Esophagus muscularis mucosa (tissue), 4 donors: ENCODE measurements at places on chromosomes 13 and 19. TPM values are rescaled to one million over a fixed set of nuclear protein-coding genes. Genes with fewer than 3 reads are reported as not detected.

Gene CLC
- total RNA-seq, result not detected

GRCh38 chr19:32343550-32344262, 1.7 kb upstream of the ZNF507 start:
- no peak overlapping the region for H3K27ac ChIP-seq
- H3K4me1 ChIP-seq, result peaks cover 29% of the 10 kb centered on the region
- H3K4me3 ChIP-seq, result no peak overlapping the region

- peaks cover 16% of the 10 kb centered on the region for H3K4me1 ChIP-seq
- H3K27me3 ChIP-seq, result no peaks in the 10 kb centered on the region
- DNase-seq, result no peak
- H3K27ac ChIP-seq, result no peak overlapping the region
- H3K4me3 ChIP-seq, result no peak overlapping the region
Measured at GRCh38 chr13:95388420-95389079, 87.3 kb upstream of the ABCC4 start.

- DNase-seq, result no peak
- H3K4me1 ChIP-seq, result no peaks in the 10 kb centered on the region
- H3K27ac ChIP-seq, result no peak overlapping the region
- H3K36me3 ChIP-seq, result no peaks in the 10 kb centered on the region
- no peaks in the 10 kb centered on the region for H3K27me3 ChIP-seq
Measured at GRCh38 chr13:59203855-59204254, 959.9 kb downstream of the DIAPH3 start.

DNA sequence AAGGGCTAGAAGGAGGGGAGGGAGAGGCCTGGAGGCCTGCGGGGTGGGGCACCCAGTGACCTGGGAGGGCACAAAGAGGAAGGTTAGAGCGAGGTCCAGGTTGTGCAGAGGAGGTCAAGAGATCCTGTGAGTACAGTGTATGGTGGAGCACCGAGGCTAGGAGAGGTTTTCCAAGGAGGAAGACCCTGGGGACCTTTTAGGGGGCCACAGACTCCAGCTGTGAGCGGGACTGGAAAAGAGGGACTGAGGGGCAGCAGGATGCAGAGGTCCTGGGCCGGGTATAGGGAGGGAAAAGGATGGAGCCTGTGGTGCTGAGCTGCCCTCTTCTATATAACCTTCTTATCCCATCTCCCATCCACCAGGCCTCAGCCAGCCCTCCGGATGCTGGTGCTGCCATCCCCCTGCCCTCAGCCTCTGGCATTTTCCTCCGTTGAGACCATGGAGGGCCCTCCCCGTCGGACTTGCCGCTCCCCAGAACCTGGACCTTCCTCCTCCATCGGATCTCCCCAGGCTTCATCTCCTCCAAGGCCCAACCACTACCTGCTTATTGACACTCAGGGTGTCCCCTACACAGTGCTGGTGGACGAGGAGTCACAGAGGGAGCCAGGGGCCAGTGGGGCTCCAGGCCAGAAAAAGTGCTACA, 863 bp downstream of the ZNF581 start:
- DNase-seq, result no peak
- peaks cover 82% of the 10 kb centered on the region for H3K4me1 ChIP-seq
- peaks cover 17% of the 10 kb centered on the region for H3K36me3 ChIP-seq
- H3K27me3 ChIP-seq, result no peaks in the 10 kb centered on the region
- peak overlapping the region; percentile 89 for H3K4me3 ChIP-seq
- peak overlapping the region; percentile 95 for H3K27ac ChIP-seq

Gene MEIOSIN
- total RNA-seq, result not detected

GRCh38 chr19:49896863-49897621, at the start of gene IL4I1:
IL4I1 (minus strand) TSS chr19:49896887; CDS start chr19:49896160, 727 bp downstream.
- no peaks in the 10 kb centered on the region for H3K36me3 ChIP-seq
- H3K4me1 ChIP-seq, result peaks cover 15% of the 10 kb centered on the region
- peak within 1 kb of the TSS; percentile 34 for H3K27ac ChIP-seq
- no peaks in the 10 kb centered on the region for H3K27me3 ChIP-seq
- no peak for DNase-seq

DNA sequence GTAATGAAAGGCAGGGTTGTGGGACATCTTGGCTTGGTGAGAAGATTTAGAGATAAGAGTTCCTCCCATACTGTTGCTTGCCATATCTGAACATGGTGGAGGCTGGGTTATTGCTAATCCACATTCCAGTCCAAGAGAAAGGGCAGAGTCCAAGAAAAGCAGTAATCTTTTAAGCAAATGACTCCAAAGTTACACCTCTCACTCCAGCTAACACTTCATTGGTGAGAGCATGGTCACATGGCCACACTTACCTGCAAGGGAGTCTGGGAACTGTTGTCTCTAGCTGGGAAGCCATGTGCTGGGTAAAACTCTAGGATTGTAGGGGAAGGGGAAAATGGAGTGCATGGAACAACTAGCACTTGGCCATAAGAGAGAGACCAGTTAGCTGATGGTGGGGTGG, 5.6 kb downstream of the C19orf81 start:
- DNase-seq, result no peak
- peaks cover 18% of the 10 kb centered on the region for H3K4me1 ChIP-seq
- no peaks in the 10 kb centered on the region for H3K36me3 ChIP-seq
- peaks cover 92% of the 10 kb centered on the region for H3K27me3 ChIP-seq
- H3K4me3 ChIP-seq, result no peak overlapping the region

Gene ZNF254
- 8.2 TPM for total RNA-seq

GRCh38 chr19:4023600-4024398, 16.3 kb downstream of the PIAS4 start:
- no peaks in the 10 kb centered on the region for H3K27me3 ChIP-seq
- H3K4me3 ChIP-seq, result no peak overlapping the region
- peaks cover 17% of the 10 kb centered on the region for H3K4me1 ChIP-seq
- no peak for DNase-seq
- no peak overlapping the region for H3K27ac ChIP-seq

- H3K27me3 ChIP-seq, result no peaks in the 10 kb centered on the region
- H3K4me1 ChIP-seq, result no peaks in the 10 kb centered on the region
- H3K4me3 ChIP-seq, result no peak overlapping the region
- no peaks in the 10 kb centered on the region for H3K36me3 ChIP-seq
Measured at GRCh38 chr13:73593199-73593765, 534.5 kb downstream of the KLF5 start.

Gene OR7A5
- not detected for total RNA-seq

Gene ADGRE3
- not detected for total RNA-seq

DNA sequence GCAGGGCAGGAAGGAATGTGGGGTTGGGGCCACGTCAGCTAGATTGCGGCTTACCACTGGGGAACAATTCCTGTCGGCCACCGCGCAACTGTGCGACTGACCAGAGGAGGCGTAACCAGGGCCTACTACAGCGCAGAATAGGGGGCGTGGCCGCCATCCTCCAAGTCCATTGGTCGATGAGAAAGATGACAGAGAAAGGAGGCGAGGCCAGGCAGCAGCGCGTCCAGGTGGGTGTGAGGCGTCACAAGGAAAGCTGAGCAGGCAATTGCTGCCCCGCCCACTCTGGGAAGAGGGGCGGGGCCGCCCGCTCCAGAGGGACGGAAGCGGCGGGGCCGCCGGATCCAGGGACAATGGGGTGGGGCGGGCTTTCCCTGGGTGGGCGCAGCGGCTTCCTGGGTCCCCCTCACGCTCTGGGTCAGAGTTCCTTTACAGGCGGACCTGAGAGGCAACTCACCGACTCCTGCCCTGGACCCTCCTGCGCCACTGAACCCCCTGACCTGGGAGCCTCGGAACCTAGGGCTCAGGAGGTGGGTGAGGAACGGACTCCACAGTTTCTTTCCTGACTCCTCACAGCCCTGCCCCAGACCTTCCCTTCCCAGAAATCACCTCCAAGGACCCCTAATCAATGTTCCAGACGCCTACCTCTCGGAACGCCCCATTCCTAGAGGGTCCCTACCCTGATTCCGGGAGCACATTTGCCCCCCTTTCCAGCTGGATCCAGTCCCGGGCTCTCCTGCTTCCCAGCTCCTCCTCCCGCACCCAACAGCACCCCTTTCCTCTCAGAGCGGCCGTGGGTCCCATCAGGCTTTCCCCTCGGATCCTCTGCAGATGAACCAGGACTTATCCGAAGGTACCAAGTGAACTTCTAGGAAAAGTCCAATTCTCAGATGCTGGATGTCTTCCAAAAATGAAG, 101.5 kb upstream of the ZNF492 start:
- DNase-seq, result no peak
- H3K4me3 ChIP-seq, result peak overlapping the region; percentile 57
- no peaks in the 10 kb centered on the region for H3K27me3 ChIP-seq
- no peaks in the 10 kb centered on the region for H3K4me1 ChIP-seq
- H3K27ac ChIP-seq, result peak overlapping the region; percentile 40
- H3K36me3 ChIP-seq, result no peaks in the 10 kb centered on the region

DNA sequence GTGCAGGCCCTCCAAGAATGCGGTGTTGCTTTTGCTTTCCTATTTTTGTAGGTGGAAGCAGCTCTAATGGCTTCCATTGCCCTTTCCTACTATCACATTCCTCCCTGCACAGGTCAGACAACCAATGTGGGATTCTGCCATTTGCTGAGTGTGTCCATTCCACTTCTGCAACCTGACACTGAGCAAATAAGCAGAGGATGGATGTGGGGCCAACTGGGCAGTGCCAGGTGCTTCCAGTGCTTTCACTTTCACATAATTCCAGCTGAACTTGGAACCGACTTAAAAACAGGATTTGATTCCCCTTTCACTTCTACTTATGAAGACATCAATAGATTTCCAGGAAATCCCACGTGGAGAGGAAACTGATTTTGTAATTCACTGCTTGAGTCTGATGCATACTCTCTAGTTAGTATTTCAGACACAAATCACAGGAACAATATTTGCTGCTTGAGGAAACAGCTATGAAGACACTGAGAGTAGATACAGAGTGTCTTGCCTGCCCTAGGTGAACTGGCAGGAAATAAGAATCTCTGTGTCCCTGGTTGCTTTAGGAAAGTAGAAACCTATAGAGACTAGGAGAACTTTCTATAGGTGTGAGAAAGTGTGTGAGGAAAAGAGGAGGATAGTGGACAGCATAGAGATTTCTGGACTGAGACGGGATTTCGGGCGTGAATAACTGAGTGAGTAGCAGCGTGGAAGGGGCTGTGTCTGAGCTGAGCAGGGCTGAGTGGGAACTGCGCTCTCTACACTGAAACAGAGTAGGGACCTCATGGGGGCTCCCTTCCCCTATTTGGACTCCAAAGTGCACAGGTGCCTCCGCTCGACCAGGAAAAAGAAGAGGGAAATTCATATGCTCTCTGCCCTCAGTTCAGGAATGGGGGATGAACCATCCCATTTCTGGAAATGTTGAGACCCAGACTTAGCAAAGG, 22.5 kb downstream of the LGALS16 start:
- H3K27ac ChIP-seq, result peak overlapping the region; percentile 2
- H3K36me3 ChIP-seq, result no peaks in the 10 kb centered on the region

DNA sequence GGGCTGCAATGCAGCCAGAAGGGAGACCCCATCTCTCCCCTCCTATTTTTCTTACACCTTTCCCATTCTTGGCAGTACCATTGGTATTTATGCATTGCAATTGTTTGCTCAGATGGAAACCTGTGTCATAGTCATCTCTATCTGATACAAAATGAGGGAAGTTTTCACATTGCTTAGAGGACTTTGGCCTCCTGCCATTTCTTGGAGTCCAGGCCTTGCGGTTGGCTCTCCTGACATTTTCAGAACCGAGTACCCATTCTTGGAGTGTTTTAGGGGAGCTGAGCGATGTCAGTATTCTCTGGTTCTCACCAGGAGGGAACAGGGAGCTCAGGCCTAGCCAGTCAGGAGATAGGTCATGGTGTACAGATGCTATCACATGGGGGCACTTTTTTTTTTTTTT, 1.5 kb downstream of the SIN3B start:
- no peaks in the 10 kb centered on the region for H3K27me3 ChIP-seq
- peak overlapping the region; percentile 88 for H3K27ac ChIP-seq

DNA sequence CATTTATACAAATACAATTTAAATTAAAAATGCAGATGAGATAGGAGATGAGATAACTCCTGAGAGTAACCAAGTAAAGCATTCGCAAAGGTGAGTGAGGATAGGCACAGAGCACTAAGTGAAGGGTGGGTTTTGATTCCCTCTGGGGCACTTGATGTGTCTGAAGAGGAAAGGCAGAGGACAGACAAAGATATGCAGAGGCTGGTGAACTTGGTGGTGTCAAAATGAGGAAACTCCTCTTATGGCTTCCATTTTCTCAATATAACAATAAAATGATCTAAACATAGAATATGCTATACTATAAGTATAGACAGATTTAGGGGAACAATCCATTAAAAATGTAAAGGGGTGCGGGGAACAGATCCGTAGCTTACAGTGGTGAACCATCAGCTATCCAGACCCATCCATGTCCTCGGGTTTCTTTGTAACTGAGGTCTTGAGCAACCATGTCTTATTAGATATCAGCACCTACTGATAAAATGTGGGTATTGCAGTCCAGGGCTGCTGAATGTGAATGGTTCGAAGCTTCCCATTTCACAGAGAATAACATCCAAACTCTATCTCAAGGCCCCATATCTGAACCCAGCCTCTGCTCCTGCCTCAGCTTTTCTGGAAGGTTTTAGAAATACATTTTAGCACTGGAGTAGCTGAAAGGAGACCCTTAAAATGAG, 73.9 kb upstream of the SLC10A2 start:
- no peaks in the 10 kb centered on the region for H3K4me1 ChIP-seq
- no peak overlapping the region for H3K4me3 ChIP-seq
- H3K27me3 ChIP-seq, result no peaks in the 10 kb centered on the region
- H3K36me3 ChIP-seq, result no peaks in the 10 kb centered on the region
- DNase-seq, result no peak
- no peak overlapping the region for H3K27ac ChIP-seq

Gene ADGRL1
- 43.8 TPM for total RNA-seq

- no peak overlapping the region for H3K27ac ChIP-seq
- H3K4me3 ChIP-seq, result no peak overlapping the region
Measured at GRCh38 chr13:74171641-74172040, 37.4 kb upstream of the KLF12 start.

Gene WASF3
- total RNA-seq, result 18.2 TPM

GRCh38 chr19:18157465-18158063, 4.6 kb downstream of the PIK3R2 start:
- peaks cover 18% of the 10 kb centered on the region for H3K36me3 ChIP-seq
- DNase-seq, result no peak
- peaks cover 68% of the 10 kb centered on the region for H3K4me1 ChIP-seq
- peak overlapping the region; percentile 76 for H3K27ac ChIP-seq
- H3K4me3 ChIP-seq, result no peak overlapping the region

GRCh38 chr19:46271481-46272197, 25.2 kb upstream of the HIF3A start:
- no peaks in the 10 kb centered on the region for H3K27me3 ChIP-seq
- no peak overlapping the region for H3K27ac ChIP-seq
- no peak overlapping the region for H3K4me3 ChIP-seq
- no peak for DNase-seq
- H3K36me3 ChIP-seq, result no peaks in the 10 kb centered on the region
